ENCODE measurements at places on chromosomes 3 and 15. TPM values are rescaled to one million over a fixed set of nuclear protein-coding genes. Genes with fewer than 3 reads are reported as not detected.

Gene PARP16
- 13.9 TPM for polyA plus RNA-seq

DNA sequence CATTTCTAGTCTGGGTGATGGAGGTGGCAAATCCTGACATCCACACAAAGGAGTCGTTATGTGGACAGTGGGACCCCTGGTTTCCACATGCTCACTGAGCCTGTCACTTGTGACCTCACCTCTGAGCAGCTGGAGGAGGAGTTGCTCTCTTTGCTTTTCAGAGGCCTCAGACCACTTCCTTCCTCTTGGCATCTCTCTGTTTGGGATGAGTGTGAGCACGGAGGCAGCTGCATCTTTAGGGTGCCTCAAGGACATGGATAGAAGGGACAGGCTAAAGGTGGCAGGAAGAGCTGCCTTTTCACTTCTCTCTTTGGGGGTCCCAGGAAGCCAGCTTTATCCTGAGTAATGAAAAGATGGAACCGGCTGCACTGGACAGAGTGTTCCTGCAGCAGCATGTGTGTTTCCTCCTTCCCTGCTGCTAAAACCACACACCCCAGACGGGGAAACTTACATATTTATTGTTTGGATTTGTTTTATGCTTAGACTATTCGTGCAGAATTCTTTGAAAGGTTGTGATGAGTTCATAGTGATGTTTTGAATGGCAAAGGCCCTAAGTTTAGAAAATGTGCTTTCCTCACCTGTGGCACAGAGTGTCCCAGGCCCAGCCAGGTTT is 31.8 kb downstream of the GPR171 start:
- DNase-seq: peak; percentile 37
- no peaks in the 10 kb centered on the region for H3K36me3 ChIP-seq
- no peak overlapping the region for H3K4me3 ChIP-seq
- H3K27ac ChIP-seq: peak overlapping the region; percentile 78

Gene KLHL18
- polyA plus RNA-seq: 50.8 TPM

Gene SH2D7
- not detected for polyA plus RNA-seq

Gene NEIL1
- 103 TPM for polyA plus RNA-seq
